SJSA1 (cell line): ENCODE measurements at places on chromosomes 1 and 21. TPM values are rescaled to one million over a fixed set of nuclear protein-coding genes. Genes with fewer than 3 reads are reported as not detected.

DNA sequence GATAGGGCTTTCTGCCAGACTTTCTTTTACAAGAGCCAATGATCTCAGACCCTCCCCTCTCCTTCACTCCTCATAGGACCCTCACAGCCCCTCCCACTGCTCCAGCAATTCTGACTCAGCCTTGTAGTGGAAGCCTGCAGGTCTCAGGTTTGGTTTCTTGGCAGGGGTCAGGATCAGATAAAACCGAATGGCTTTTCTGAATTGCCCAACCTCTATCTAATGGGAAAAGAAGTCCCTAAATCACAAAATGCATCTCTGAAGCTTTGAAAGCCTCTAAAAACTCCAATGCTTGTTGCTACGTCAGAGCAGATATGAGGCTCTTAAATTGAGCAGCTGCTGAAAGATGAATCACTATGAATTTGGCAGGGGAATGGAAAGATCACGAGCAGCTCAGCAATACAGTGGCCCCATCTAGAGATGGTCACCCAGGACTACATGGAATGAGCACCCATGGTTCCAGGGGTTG lies 74.5 kb downstream of the NID1 start:
- H3K36me3 ChIP-seq, result peaks cover 29% of the 10 kb centered on the region
- no peaks in the 10 kb centered on the region for H3K27me3 ChIP-seq
- H3K4me3 ChIP-seq, result no peak overlapping the region
- no peak for DNase-seq

DNA sequence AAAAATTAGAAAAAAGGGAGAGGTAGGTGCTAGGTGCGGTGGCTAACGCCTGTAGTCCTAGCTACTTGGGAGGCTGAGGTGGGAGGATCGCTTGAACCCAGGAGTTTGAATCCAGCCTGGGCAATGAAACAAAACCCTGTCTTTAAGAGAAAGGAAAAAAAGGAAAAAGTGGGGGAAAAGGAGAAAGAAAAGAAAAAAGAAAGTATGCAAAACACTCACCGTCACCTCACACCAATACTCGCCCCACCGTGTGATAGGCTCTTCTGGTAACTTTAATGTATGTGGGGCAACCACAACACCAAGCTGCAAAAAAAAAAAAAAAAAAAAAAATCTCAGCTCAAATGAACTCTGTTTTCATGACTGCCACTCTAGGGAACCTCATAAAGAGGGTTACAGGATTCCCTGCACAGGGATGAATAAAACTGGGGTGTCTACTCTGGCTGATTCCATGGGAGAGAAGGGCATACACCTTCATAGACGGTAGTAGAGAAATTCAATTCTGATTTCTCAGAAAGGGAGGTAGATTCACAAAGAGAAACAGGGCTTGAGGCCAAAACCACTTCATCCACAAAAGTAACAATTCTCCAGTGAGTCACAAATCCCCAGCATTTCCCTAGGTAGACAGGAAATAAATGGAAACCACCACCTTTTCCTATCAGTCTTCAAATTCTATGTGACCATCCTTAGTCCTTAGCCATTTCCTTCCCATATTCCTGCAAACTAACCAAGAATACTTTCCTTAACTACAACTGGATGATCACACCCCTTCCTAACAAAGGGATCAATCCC lies 2.5 kb downstream of the MRPL9 start:
- DNase-seq, result no peak
- peaks cover 55% of the 10 kb centered on the region for H3K36me3 ChIP-seq
- H3K27me3 ChIP-seq, result no peaks in the 10 kb centered on the region
- H3K4me3 ChIP-seq, result no peak overlapping the region

DNA sequence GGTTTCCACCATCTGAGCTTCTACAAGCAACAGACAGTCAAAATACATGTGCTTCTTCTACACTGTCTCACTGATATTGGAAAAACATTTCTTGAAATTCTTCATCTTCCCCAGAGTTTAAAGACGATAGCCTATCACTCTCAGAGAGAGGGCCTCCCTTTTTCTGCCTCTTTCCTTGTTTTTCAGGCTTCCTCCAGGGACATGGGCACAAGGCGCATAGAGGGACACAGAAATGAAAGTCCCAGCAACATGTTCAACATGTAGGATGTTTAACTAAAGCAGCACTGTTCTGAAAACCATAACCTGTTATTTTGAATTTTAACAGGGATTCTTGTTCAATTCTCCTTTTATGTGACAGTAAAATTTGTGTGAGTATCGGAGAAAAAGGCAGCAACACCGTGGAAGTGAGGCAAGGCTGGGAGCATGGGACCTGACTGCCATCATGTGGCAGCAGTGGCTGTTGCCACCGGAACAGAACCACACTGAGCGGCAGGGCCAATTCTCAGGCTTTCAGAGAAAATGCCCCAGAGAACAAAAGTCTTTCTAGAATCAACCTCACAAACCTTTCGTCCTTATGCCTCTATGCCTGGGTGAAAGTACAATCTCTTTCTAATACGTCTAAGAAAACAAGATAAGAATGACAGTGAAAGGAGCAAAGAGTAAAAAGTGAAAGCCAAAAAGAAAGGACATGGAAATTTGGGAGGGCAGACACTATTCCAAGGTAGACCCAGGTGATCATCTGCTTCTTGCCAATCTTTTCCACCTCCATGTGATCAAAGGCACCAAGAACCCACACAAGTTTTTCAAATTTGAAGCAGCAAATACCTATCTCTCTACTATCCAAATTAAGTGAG lies 54.5 kb downstream of the PCNX2 start:
- no peaks in the 10 kb centered on the region for H3K27me3 ChIP-seq
- no peak overlapping the region for H3K4me3 ChIP-seq
- DNase-seq, result peak; percentile 50
- H3K36me3 ChIP-seq, result no peaks in the 10 kb centered on the region
- H3K27ac ChIP-seq, result no peak overlapping the region
- H3K4me1 ChIP-seq, result peaks cover 8% of the 10 kb centered on the region; the same call in 1 of the 2 replicates

- no peak for DNase-seq
- no peak overlapping the region for H3K4me3 ChIP-seq
- no peaks in the 10 kb centered on the region for H3K36me3 ChIP-seq
- H3K27me3 ChIP-seq, result peaks cover 6% of the 10 kb centered on the region
Measured at GRCh38 chr1:29364101-29364678, 127.9 kb downstream of the PTPRU start.

The C8B gene
- not detected in 2 replicates for total RNA-seq

The SPATA46 gene
- not detected in 2 replicates for total RNA-seq
